ENCODE measurements at places on chromosomes 11 and 22.

DNA sequence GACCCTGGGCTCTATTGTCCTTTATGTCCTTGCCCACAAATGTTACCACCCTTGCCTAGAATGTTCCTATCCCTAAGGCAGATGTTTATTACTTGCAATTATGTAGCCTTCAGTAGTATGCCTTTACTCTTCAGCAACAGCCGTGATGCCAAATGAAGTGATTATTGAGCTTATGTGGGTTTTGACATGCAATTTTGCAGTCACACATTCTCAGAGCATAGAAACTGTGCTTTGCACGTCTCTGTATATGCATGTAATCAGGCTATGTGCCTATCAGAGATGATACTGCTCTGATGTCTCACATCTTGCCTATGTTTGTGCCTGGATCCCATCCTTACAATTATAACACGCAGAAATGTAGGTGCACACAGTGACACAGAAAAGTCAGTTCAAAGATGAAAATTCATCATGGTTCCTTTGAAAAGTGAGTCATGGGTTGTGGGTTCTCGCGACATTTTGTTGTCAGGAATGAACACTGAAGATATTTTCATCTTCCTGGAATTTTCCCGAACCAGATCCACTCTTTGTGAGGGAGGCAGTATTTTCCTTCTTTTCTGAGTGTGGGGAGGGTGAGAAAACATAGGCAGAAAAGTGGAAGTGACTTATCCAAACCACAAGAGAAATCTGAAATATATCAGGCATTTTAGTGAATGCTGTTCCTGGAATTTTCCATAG lies 81.1 kb downstream of the BMAL1 start:
- no peaks in the 10 kb centered on the region for H3K4me1 ChIP-seq
- H3K4me3 ChIP-seq = no peak overlapping the region
- no peak for DNase-seq
- no peak overlapping the region for H3K27ac ChIP-seq
- H3K27me3 ChIP-seq = no peaks in the 10 kb centered on the region
- peaks cover 91% of the 10 kb centered on the region for H3K36me3 ChIP-seq

- H3K4me1 ChIP-seq = peaks cover 35% of the 10 kb centered on the region
- H3K4me3 ChIP-seq = no peak overlapping the region
- H3K27me3 ChIP-seq = no peaks in the 10 kb centered on the region
These were observed 74.7 kb downstream of the MN1 start for GRCh38 chr22:27726686-27727449.

- no peaks in the 10 kb centered on the region for H3K27me3 ChIP-seq
- no peak overlapping the region for H3K4me3 ChIP-seq
- no peaks in the 10 kb centered on the region for H3K36me3 ChIP-seq
These were observed 47.3 kb downstream of the TSPAN18 start for GRCh38 chr11:44774108-44774507.

DNA sequence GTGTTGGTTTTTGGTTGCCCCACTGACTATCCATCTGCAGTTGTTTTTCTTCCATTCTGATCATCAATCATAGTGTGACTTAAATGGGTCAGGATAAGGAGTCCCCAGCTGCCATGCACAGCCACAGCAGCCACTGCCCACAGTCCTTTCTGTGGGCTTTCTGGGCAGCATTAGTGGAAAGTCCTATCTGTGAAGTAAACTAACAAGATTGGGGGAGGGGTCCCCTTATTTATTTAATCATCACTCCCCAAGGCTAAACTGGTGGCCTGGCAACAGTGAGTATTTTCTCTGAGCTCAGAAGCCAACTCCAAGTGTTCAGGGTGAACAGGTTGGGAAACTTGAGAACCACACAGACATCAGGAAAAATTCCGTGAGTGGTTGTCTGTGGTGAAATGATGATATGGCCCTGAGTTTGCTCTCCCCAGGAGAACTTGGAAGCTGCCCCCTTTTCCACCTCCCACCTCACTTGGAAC lies 145.0 kb downstream of the CCDC34 start:
- DNase-seq = no peak
- no peaks in the 10 kb centered on the region for H3K4me1 ChIP-seq
- H3K27me3 ChIP-seq = no peaks in the 10 kb centered on the region
- no peak overlapping the region for H3K27ac ChIP-seq
- H3K4me3 ChIP-seq = no peak overlapping the region

DNA sequence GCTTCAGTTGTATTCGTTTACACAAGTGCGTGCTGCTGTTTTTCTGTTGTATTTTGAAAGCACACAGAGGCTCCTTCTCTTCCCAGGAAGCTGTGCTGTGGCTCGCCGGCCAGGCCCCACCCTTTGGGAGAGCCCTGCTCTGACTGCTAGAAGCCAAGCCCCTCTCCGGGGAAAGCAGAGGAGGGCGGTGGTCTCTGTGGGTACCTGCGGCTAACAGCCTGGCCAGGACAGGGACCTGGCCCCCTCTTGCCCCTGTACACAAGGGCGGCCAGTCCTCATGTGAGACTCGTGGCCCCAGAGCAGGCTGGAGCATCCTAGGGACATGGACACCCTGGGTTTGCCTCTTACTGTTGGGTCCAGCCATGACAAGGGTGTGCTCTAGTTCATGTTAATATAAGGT lies 14.8 kb downstream of the MOB2 start:
- H3K4me1 ChIP-seq = no peaks in the 10 kb centered on the region
- DNase-seq = no peak

- H3K4me1 ChIP-seq = no peaks in the 10 kb centered on the region
- DNase-seq = no peak
- H3K36me3 ChIP-seq = no peaks in the 10 kb centered on the region
- no peak overlapping the region for H3K27ac ChIP-seq
These were observed 117.2 kb downstream of the CASP12 start for GRCh38 chr11:104781037-104781436.

GRCh38 chr11:96293598-96294021 lies 49.4 kb downstream of the MAML2 start:
- H3K4me1 ChIP-seq = peaks cover 7% of the 10 kb centered on the region
- no peaks in the 10 kb centered on the region for H3K36me3 ChIP-seq
- no peaks in the 10 kb centered on the region for H3K27me3 ChIP-seq
- DNase-seq = peak; percentile 45
- no peak overlapping the region for H3K27ac ChIP-seq
- no peak overlapping the region for H3K4me3 ChIP-seq

DNA sequence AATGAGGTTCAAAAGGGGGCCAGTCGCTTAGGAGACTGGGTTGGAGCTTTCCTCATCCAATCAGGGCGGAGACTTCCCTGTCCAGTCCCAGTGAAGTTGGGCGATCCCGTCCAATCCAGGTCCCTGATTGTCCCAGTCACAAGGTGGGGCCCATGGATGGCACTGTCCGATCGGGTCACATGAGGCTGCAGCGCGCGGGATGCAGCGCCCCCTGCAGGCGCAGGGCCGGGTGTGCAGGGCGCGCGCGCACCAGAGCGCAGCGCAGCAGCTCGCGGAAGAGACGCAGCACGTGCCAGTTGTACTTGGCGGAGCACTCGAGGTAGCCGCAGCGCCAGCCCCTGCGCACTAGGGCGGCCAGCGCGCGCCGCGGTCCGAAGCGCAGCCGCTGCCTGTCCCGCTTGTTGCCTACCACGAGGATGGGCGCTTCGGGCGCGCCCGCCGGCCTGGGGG lies 2.3 kb downstream of the RASL10A start:
- no peaks in the 10 kb centered on the region for H3K36me3 ChIP-seq
- no peak overlapping the region for H3K27ac ChIP-seq
- DNase-seq = peak; percentile 76
- peaks cover 31% of the 10 kb centered on the region for H3K27me3 ChIP-seq
- no peak overlapping the region for H3K4me3 ChIP-seq

DNA sequence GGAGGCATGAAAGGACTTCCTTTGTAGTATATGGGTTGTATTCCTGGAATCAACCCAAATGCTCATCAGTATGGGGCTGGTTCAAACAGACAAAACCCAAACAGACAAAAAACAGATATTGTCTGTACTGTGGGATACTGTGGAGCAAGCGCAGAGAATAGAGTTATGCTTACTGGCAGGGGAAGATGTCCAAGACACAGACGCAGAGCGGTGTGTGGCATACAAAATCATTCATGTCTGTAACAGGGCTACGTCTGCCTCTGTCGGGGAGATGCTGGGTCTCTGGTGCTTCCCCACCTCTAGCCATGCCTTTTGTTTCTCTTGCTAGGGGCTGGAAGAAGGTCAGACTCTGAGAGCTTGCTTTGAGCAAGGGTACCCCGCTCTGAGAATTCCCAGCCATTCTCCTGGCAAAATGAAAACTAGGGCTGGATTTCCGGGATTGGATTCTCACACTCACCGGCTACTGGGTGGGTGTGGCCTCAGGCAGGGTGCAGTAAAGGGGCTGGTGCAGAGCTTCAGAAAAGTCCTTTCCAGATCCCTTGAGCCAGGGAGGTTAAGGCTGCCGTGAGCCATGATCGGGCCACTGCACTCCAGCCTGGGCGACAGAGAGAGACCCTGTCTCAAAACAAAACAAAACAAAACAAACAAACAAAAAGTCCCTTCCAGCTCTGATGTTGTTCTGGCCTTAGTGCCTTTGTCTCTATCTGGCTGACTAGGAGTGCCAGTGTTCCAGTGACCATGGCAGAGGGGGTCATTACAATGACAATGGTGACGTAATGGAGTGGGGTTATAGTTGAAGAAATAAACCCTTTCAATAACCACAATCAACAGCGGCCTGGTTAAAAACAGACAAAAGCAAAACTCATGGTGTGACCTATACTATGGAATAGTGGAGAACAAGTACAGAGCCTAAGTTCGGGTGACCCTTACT lies 2.9 kb upstream of the ABCC8 start:
- no peak overlapping the region for H3K27ac ChIP-seq
- peaks cover 23% of the 10 kb centered on the region for H3K27me3 ChIP-seq
- DNase-seq = no peak
- no peaks in the 10 kb centered on the region for H3K4me1 ChIP-seq

All from CD14-positive monocyte (primary cell).